ENCODE measurements at places on chromosomes 3 and 15.

DNA sequence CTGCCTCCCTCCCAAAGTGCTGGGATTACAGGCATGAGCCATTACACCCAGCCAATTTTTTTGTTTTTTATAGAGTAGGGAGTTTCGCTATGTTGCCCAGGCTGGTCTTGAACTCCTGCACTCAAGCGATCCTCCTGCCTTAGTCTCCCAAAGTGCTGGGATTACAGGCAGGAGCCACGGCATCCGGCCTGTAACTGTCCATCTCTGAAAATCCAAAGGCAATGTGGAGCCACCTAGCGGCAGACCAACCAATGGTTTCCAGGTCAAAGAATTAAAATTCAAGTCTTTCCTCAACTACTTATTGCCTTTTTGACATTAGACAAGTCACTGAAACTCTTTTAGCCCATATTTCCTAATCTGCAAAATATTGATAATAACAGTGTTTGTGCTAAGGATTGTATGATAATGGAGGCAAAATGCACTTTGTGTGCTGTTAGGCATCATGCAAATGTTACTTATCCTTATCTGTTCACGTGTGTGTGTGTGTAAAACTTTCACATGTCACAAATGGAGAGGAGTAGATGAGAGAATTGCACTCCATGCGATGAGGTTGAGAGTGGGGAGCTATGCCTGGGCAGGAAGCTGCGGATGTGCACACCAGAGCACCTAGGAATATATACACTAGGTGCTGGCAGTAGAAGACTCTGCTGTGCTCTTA, 48.7 kb downstream of the COL8A1 start:
- DNase-seq = peak; percentile 77

DNA sequence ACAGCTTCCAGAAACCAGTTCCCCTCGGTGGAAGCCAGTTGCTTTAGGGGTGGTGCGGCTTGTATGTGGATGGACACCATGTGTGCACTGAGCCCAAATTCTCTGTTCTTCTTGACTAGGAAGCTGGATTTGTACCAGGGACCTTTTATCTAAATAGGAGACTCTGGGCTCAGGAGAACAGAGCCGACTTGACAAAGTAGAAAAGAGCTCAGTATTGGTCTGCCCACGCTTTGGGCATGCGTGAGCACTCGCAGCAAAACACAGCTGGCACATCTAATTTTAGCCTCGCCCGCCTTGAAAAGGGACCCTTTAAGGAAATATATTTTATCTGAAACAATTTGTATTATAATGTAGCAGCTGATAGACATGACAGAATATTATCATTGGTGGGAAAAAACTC, 1.1 kb upstream of the RBMS3 start:
- DNase-seq = peak; percentile 63

DNA sequence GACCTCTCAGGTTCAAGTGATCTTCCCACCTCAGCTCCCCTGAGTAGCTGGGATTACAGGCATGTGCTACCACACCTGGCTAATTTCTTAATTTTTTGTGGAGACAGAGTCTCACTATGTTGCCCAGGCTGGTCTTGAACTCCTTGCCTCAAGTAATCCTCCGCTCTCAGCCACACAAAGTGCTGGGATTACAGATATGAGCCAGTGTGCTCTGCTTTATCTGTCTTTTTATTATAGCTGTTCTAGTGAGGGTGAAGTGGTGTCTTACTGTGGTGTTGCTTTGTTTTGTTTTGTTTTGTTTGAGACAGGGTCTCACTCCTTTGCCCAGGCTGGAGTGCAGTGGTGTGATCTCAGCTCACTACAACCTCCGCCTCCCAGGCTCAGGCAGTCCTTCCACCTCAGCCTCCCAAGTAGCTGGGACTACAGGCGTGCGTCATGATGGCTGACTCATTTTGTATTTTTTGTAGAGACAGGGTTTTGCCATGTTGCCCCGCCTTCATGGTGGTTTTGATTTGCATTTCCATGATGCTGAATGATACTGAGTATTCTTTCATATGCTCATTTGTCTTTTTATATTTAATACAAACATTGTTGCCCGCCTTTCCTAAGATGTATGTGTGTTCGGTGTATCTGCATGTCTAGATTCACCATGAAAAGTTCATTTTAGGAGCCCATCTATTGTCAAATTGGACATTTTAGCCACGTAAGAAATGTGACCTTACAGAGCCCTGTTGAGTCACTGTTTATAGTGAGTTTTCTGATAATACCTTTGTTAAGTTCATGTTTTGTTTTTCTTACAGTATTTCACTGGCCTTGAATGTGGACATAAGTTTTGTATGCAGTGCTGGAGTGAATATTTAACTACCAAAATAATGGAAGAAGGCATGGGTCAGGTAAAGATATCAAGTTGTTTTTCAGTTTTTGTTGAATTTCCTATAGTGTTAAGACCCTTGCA, 80.6 kb downstream of the ARIH1 start:
- peak; percentile 76 for DNase-seq

- no peak for DNase-seq
Observed at GRCh38 chr3:56810577-56811545, 9.1 kb upstream of the ARHGEF3 start.

DNA sequence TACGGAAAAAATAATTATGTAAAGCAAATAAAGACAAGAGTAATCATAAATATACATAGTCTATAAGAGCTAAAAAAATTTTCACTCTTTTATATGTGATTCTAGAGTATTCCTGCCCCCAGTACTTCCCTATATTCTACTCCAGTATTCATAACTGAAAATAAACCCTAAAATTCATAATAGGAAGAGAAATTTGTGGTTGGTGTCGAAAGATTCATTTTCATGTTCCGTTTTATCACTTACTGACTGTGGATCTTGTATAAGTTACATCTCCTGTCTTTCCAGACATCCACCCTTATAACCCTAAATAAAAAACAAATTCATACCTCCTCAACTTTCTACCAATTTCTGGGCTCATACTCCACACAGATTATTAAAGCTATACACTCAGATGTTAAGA, 16.0 kb upstream of the MBNL1 start:
- no peak for DNase-seq

All from RPMI7951 (cell line).